ENCODE measurements at places on chromosomes 12 and 14. TPM values are rescaled to one million over a fixed set of nuclear protein-coding genes. Genes with fewer than 3 reads are reported as not detected.

- no peak for DNase-seq
Measured at GRCh38 chr12:39372929-39373328, 70.0 kb downstream of the KIF21A start.

DNA sequence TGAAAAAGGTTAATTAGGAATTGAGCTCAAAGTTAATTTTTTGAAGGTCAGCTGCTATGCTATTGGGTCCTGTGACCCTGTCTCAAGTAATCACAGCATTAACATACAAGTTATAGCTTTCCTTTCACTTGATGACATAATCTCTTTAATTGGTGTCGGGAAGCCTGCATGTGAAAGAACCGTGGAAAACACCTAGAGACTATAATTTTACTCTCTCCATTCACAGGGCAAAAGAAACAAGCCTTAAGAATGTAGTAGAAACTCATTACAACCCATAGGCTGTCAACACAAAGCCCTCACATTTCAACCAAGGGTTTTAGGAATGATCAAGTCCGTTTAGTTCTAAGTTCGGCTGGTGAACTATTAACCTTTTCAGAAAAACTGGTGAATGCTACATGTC, 104.4 kb downstream of the PPM1A start:
- DNase-seq: no peak

DNA sequence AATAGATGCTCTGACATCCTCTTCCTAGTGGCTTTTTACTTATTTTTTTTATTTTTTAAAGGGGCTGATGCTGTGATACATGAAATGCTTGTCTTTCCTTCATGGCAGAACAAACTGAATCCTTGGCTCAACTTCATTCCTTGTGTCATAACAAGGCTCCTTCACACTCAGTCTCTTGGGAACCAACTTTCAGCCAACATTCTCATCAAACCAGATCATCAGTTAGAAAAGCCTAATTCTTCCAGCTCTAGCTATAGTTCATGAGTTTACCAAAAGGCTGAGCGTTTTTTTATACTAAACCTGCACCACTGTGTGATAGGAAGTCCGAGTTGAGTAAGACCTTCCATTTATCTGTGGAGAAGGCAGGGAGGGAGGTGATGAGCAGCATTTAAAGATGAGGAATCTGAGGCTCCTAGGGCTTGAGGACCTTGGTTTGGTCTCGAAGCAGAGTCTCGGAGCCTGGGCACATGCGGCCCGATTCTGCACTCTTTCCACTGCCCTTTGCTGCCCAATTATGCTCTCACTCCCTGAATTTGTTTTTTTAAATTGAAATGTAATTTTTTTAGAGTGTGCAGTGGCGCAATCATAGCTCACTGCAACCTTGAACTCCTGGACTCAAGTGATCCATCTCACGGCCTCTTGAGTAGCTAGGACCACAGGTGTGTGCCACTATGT, 8.2 kb downstream of the GPRC5D start:
- DNase-seq: no peak

GRCh38 chr14:31596342-31597095, 35.3 kb downstream of the NUBPL start:
- DNase-seq: no peak

DNA sequence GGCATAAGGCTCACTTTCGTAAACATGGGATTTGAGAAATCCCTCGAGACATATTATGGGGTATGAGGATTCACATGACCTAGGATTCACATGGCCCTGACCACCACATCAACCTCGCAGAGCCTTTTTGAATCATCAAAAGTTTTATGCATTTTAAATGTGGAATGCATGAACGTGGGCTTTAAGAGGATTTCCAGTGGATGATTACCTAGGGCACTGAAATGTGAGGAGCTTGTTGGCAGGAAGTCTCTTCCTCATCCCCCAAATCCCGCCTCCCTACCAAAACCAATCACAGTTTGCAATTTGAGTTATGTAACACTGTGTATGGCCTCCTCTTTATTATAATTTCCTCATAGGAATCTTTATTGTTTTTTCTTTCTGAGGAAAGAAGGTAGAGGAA, 659.6 kb upstream of the TBX3 start:
- DNase-seq: no peak

GRCh38 chr12:115553622-115554021, 723.9 kb downstream of the MED13L start:
- DNase-seq: no peak

DNA sequence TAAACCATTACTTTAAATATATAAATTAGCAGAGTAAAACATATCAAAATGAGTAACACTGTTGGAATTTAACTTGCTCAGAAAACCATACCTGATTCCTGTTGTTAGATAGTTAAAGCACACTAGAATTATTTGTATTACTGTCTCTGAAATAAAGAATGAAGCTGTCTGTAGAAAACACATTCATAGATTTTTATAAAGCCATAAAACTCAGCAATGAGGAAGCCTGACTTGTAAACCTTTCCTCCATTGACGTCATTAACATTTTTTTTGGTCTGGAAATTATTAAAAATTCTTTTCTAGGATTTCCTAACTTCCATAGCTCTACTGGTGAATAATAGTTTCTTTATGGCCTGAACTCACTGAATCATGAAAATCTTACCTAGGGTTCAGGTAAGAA, 147.6 kb downstream of the BRMS1L start:
- DNase-seq: no peak

- DNase-seq: no peak
Measured at GRCh38 chr12:81596558-81596957, 162.6 kb downstream of the PPFIA2 start.

- no peak for DNase-seq
Measured at GRCh38 chr12:39617887-39618286, 1.7 kb downstream of the ABCD2 start.

DNA sequence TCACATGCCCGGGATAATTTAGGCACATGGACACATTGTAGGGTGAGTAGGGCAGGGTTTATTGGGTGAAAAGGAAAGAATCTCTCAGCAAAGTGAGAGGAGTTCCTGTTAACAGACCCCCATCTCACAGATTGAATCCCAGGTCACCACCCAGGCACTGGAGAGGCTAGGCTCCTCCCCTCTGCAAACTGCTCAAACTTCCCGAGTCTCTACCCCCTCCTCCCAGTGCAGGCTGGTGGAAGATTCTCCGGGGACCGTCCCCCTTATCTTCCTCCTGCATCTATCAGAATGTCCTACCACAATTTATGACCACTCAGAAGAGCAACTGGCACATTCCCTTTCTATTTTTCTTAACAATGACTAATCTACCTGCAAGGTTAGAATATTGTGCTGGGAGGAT, 126.0 kb downstream of the NTF3 start:
- no peak for DNase-seq

DNA sequence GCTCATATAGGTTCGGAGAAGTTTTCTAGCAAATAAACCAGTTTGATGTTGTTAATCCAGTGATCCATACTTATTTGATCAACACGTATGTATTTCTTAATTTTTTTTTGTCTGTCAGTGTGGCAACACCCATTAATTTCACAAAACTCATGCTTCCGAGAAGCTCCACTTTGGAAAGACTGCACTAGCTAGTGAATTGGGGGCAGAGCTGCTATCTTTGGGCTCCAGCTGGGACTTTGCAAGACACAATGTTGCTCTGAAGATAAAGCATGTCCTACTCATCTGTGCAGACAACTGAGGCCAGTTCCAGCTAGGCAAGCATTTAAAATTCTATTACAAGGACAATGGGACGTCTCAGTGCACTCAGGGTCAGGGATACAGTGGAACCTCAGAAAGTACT, 298.4 kb downstream of the NUAK1 start:
- no peak for DNase-seq

GRCh38 chr12:107131832-107132616, 38.7 kb upstream of the CRY1 start:
- peak; percentile 44 for DNase-seq

GRCh38 chr14:97149775-97150174, 352.6 kb downstream of the VRK1 start:
- no peak for DNase-seq

GRCh38 chr12:24698972-24699371, 249.9 kb downstream of the BCAT1 start:
- no peak for DNase-seq

DNA sequence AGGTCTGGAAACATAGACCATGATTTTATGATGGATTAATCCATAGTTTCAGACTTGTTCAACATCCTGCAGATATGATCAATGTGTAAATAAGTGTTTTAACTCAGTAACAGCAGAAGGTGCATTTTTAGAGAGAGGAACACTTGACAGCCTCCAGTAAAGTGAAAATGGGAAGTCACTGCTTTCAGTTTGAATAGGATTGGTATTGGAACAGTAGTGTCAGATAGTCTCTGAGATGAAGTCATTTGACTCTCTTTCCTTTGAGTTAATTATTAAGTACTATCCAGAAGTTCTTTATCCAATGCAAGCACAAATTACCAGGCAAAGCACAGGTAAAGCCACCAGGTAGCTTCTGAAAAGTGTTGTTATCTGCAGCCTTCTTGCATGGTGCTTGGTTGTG, 14.5 kb upstream of the NAV3 start:
- DNase-seq: no peak

DNA sequence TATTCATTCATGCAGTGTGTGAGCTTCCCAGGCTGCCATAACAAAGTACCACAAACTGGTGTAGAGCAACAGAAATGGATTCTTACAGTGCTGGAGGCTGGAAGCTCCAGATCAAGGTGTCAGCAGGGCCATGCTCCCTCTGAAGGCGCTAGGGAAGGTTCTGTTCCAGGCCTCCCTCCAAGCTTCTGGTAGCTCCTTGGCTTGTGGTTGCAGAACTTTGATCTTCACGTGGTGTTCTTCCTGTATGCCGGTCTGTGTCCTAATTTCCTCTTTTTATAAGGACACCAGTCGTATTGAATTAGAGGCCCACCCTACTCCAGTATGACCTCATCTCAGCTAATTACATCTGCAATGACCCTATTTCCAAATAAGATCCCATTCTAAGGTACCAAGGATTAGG, 3.1 kb downstream of the OTUB2 start:
- no peak for DNase-seq

DNA sequence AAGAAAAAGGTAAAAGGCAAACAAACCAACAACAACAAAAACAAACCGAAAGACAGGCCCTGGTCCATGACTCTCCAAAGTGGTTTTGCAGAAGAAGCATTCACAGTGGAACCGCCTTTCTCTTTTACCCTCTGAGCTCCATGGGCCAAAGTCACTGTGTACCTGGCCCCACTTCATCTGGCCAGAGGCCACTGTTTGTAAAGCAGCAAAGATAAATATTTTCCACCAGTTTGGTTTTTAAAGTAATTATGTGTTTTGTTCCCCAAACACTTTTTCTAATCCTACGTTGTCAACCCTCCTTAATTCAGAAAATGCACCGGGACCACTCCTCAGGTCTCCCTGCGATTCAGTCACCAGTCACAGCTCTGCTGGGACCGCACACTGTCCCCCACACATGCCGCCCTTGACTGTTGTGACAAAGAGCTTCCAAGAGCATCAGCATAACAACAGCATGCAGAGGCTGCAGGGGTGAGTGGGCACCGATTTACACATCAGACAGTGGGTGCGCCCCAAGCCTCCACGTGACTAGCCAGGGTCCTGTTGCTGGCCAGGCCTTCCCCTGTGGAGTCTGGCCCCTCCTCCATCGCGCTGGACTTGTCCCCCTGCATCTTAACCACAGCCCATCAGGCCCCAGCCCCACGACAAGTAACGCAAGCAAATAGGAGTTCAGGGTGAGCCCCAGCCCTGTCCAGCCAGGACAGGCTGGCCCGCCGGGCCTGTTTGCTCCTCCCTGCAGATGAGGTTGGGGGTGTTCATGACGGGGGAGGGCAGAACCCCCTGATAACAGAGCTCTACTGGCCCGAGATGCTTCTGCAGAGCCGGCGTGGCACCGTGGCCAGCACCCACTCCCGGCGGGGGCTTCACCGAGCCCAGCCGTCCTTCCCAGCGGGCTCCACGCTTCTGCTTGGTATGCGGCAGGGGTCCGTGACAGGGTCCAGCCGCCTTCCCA, 65.2 kb upstream of the DIO3 start:
- DNase-seq: no peak

DNA sequence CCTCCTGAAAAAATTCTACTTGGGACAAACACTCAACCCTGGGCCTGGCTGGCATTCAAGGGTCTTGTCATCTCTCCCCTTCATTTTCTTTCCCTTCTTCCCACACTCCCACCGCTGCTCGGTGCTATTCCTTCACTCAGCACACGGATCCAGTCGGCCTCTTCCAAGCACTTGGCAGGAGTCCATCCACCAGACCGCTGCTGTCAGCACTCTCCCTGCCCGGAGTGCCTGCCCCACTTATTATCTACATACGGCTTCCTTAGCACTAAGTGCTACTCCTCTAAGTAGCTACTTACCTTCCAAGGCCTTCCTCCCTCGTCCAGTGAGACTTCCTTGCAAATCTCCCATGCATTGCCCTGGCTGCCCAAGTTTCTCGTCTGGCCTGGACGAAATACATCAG, 29.8 kb downstream of the CALM1 start:
- no peak for DNase-seq

GRCh38 chr14:60233251-60233650, 15.8 kb upstream of the PPM1A start:
- DNase-seq: no peak

DNA sequence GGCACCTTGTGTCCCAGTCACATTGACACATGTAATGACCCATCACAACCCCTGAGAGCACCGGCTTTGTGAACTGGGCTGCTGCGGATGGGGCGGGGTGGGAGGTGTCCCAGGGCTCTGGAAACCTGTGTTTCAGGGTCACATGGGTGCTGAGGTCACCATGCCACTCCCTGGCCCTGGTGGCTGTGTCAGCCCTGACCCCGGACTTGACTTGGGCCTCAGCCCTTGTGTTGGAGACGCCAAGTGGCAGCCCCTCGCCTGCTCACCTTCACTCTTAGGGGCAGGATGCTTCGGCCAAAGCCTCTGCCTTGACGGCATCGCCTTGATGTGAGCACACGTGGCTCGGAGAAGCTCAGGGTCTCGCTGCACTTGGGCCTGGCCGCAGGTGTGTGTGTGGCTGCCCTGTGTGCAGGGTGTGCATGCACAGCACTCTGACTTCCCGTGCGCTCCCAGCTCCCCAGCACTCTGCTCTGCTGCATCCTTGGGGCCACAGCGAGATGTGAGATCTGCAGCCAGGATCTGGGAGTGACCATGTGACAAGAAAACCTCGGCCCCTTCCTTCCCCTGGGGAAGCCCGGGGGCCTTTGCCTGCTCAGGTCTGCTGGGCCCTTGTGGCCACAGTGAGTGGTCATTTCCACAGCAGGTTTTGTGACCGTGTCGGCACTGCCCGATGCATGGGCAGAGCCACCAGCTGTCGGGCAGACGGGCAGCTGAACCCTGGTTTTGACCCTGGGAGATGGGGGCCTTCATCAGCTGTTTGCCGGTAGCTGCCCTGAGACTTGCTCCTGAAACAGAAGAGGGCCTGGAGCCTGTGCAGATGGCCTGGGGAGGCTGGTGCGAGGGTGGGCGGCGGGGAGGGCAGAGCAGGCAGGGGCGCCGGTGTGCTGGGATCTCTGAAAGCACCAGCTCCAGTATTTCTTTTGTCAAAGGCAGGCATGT, 167.4 kb downstream of the KIF26A start:
- no peak for DNase-seq

Gene CDH24
- total RNA-seq: 5.7 TPM

Gene SERPINA9
- not detected for total RNA-seq

Gene SLC4A8
- 1.1 TPM for total RNA-seq

Gene PCED1B
- total RNA-seq: 2.1 TPM

Gene TDRD9
- total RNA-seq: not detected

Gene CCDC60
- total RNA-seq: not detected

Gene SERPINA12
- not detected for total RNA-seq
